ENCODE measurements at places on chromosomes 7 and 10. TPM values are rescaled to one million over a fixed set of nuclear protein-coding genes. Genes with fewer than 3 reads are reported as not detected.

The CCDC146 gene
- 13.3 TPM for total RNA-seq

The HECW1 gene
- total RNA-seq = not detected

The CALHM2 gene
- total RNA-seq = 78.3 TPM

The CNTNAP2 gene
- total RNA-seq = not detected

The GET4 gene
- 40.2 TPM for total RNA-seq

The CLRN3 gene
- not detected for total RNA-seq

The UNCX gene
- total RNA-seq = not detected

The TEX47 gene
- not detected for total RNA-seq

The MMD2 gene
- total RNA-seq = not detected

The FAM25A gene
- total RNA-seq = not detected

The GIMAP5 gene
- 77.7 TPM for total RNA-seq

The C10orf53 gene
- not detected for total RNA-seq

The WIPF3 gene
- not detected for total RNA-seq

The MYO3A gene
- total RNA-seq = not detected

The TMEM130 gene
- not detected for total RNA-seq

The TAX1BP1 gene
- 57.6 TPM for total RNA-seq

The KIAA1217 gene
- 0.36 TPM for total RNA-seq

The ABCB1 gene
- 3.7 TPM for total RNA-seq

The SYCE1 gene
- 0.41 TPM for total RNA-seq

The TCAF2 gene
- total RNA-seq = 21.3 TPM

The AGBL3 gene
- total RNA-seq = 1.6 TPM

The SLC29A4 gene
- 0.59 TPM for total RNA-seq

The HMX3 gene
- not detected for total RNA-seq

The PPP1R3C gene
- not detected for total RNA-seq

The ABCB4 gene
- total RNA-seq = not detected

The MEOX2 gene
- not detected for total RNA-seq

The MORN4 gene
- total RNA-seq = 1.3 TPM

The ZWINT gene
- 122 TPM for total RNA-seq

The ZPBP gene
- total RNA-seq = not detected

The TMEM225B gene
- 2.4 TPM for total RNA-seq

The SPOCK2 gene
- 217 TPM for total RNA-seq

The CD36 gene
- total RNA-seq = not detected

The CDCA7L gene
- 63.7 TPM for total RNA-seq

The NUTM2A gene
- total RNA-seq = 0.50 TPM

The CYP2C8 gene
- 0.30 TPM for total RNA-seq

The NXPH1 gene
- not detected for total RNA-seq

The ACSL5 gene
- total RNA-seq = 61.0 TPM

The C7orf33 gene
- not detected for total RNA-seq

The CDK5 gene
- 23.7 TPM for total RNA-seq

The PTPRZ1 gene
- not detected for total RNA-seq

The LRRC18 gene
- not detected for total RNA-seq

The TRPV6 gene
- not detected for total RNA-seq

The CYP26A1 gene
- total RNA-seq = not detected

The SLC26A3 gene
- total RNA-seq = not detected

The RAPGEF5 gene
- 0.27 TPM for total RNA-seq
